Activated effector memory CD4-positive, alpha-beta T cell treated with Interleukin-2 at 50 U/mL for 16 hours (primary cell): ENCODE measurements at places on chromosomes 11 and 22.

DNA sequence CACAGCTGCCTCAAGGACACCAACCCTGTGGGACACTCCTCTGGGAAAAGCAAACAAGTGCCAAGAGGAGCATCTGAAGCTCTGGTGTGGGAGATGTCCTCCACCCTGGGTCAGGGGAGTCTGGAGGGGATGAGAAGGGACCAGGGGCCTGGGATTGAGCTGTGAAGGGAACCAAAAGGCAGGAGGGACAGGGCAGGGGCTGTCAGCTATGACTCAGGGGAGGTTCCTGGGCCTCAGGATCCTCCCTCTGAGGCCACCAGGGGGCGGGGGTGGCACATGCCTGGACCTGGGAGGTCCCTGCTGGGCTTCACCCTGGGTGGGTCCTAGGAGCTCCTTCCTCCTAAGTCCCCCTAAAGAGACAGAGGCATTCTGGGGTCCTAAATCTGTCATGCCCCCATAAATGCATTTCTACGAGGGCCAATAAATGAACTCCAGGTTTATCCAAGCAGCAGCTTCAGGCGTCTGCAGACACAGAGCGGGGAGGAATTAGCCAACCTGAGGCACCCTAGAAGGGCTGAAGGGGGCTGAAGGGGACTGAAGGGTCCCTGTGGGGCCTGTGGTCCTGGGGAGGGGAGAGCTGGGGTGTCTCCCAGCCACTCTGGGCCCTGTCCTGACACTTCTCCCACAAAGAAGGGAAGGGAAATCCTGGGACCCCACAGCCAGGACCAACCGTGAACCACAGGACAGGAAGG lies 31.9 kb upstream of the IGLL5 start:
- no peak for DNase-seq

DNA sequence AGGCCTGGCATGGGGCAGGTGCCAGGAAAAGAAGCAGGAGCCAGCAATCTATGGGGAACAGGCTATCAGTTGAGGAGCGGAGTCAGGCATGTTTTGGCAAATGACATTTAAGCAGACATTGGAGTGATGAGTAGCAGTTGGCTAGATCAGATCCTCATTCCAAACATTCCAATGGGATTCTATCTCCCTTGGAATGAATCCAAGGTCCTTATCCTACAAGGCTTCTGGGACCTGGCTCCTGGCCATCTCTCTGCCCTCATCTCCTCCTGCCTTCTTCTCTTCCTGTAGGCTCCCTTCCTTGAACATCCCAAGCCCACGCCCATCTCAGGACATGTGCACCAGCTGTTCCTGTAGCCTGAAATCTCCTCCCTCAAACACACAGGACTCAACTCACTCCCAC lies 1074.5 kb downstream of the TBC1D22A start:
- no peak for DNase-seq

- no peak for DNase-seq
Observed at GRCh38 chr22:40010746-40011145, 16.0 kb downstream of the FAM83F start.

DNA sequence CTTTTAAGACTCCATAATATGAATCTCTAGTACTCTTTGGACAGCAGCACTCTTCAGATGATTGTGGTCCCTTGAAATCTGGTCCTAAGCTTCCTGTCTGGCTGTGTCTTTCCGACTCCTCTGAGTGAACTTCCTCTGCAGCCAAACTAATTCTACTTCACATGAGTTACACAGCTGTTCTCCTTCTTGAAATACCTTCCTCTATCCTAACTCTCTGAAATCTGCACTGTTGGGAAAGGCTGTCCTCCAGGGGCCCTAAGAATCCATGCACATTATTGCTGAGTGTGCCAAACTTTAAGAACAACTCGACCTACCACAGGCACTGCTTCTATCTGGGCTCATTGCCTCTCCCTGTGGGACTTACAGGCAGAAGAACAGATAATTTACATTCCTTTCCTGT lies 217.3 kb upstream of the ARHGAP42 start:
- DNase-seq, result no peak

DNA sequence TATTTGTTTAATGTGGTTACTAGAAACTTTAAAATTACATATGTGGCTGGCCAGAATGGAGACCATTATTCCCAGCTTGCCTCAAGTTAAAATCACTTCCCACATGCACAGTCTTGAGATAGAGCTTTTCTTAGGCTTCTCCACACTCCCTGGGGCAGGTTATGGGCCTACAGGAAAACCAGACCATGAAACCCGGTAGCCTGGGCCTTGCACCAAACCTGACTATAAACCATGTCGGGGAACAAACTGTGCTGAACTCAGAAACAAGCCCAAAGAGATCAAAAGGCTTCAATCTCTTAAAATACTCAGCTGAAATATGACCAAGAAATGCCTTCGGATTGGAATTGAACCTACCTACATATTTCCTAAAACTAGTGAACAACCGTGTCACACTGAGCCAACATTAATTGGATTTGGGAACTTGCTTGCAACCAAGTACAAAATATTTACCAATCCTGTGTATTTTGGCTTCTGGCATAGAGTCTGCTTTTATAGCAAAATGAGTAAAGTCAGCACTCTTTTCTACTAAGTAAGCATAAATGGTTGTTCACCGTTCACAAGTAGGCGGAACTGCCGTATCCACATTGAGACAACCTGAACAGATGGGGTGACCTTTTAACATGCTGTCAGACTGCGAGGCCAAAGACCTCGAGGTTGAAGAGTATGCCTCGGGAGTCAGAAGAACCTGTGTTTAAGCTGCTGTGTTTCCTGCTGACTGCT lies 199.5 kb downstream of the FAM76B start:
- DNase-seq, result no peak

- DNase-seq, result no peak
Observed at GRCh38 chr11:27200779-27201453, 160.3 kb downstream of the BBOX1 start.
